ENCODE measurements at places on chromosomes 11 and 22. TPM values are rescaled to one million over a fixed set of nuclear protein-coding genes. Genes with fewer than 3 reads are reported as not detected.
A peak's percentile ranks its signal among the peaks of the same experiment; 100 is the strongest.

SPDYC gene
- not detected for total RNA-seq

KDM4E gene
- not detected for total RNA-seq

ELMOD1 gene
- 0.14 TPM for total RNA-seq

MAPK8IP1 gene
- 7.1 TPM for total RNA-seq

GLYAT gene
- total RNA-seq: not detected

SRPRA gene
- 51.0 TPM for total RNA-seq

MB gene
- not detected for total RNA-seq

CNIH2 gene
- total RNA-seq: not detected

GPR137 gene
- total RNA-seq: 21.0 TPM

SCN4B gene
- total RNA-seq: 1.3 TPM

EXPH5 gene
- total RNA-seq: 0.49 TPM

AIFM3 gene
- 1.6 TPM for total RNA-seq

VSTM5 gene
- total RNA-seq: 1.1 TPM

GRAP2 gene
- total RNA-seq: 0.49 TPM

- no peak for DNase-seq
Observed at GRCh38 chr11:46247659-46248058, 29.8 kb upstream of the CREB3L1 start.

- DNase-seq: no peak
Observed at GRCh38 chr22:44291265-44291664, 21.5 kb downstream of the SHISAL1 start.

GRCh38 chr11:127656116-127656836 is 655.7 kb upstream of the KIRREL3 start:
- DNase-seq: no peak

GRCh38 chr11:72238040-72238450 is 5.9 kb downstream of the PHOX2A start:
- peak; percentile 90 for DNase-seq

GRCh38 chr11:112113539-112114457 is 27.1 kb downstream of the SDHD start:
- no peak for DNase-seq

DNA sequence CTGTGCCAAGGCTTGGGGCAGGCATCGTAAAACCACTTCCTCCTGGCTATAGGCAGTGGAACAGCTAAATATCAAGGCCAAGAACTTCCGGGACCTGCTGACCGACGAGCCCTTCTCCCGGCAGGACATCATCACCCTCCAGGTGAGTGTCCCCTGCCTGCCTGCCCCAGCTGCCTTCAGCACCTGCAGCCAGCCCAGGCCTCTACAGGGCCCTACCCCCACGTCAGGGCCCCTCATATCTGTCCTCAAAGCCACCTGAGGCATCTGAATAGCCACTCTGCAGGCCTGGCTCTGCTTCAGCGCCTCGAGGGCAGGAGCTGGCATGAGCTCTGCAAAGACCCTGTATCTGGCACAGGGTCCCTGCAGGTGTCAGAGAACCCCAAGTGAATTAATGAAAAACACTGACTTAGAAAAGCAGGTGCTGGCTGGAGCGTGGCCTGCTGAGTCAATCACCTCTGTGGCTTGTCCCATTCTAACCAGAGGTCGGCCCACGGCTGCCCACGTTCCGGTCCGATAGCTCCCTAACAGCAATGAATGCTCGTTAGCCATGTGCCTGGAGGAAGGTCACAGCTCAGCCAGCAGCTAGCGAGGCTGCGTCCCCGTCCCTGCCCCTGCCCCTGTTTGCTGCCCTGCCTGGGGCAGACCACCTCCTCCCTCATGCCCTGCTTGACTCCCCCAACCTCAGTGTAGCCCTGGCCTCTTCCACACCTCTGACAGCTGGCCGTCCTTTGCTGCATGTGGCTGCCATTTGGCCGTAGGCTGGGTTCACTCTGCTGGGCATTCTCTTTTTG is 16.8 kb downstream of the PPIL2 start:
- no peak for DNase-seq

DNA sequence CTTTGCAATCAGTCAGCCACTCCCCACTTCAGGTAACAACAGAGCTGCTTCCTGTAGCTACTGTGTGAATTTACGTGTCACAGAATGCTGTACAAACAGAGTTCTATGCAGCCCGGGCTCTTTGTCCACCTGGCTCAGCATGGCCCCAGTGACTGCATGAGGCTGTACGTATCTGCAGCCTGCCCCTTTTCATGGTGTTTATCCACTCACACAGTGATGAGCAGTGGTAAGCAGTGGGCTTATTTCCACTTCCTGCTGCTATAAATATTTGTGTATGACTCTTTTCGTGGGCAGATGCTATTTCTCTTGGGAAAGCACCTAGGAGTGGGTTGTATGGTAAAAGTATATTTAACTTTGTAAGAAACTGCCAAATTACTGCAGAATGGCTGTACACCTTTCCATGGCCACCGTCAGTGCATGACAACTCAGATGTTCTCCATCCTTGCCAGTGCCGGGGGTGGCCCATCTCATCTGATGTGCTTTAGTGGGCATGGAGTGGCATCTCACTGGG is 43.3 kb downstream of the MYEOV start:
- no peak for DNase-seq

- no peak for DNase-seq
Observed at GRCh38 chr11:84685976-84686375, 941.2 kb downstream of the DLG2 start.

GRCh38 chr22:20436307-20436767 is 1.3 kb downstream of the SCARF2 start:
- DNase-seq: peak; percentile 73

GRCh38 chr11:115672999-115673411 is 168.8 kb upstream of the CADM1 start:
- peak; percentile 72 for DNase-seq

DNA sequence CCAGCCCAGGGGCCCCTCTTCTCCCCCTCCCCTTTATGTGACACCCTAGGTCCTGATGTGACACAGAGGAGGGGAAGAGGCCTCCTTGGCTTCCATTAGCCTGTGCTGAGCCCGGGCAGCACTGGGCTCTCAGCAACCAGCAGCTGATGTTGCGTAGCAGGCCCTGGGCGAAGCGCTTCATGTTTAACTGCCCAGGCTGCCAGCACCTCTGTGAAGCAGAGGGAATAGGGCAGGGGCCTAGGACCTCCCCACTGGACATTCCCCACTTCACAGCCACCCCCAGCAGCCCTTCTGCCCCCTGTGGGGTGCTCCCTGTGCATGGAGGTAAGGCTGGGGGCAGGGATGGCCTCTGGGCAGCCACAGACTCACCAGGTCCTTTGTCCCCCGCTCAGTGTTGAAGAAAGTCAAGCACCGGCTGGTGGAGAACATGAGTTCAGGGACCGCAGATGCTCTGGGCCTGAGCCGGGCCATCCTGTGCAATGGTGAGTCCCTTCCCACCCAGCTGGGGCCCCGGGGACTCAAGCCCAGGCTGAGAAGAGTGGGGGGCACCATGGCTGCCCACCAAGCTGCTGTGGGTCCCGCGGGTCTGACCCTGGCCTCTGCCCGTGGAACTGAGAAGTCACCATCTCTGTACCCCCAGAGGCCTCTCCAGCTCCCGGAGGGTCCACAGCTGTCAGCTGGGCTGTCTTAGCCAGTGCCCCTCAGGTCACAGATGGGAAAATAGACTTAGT is 11.6 kb downstream of the PICK1 start:
- DNase-seq: peak; percentile 62

DNA sequence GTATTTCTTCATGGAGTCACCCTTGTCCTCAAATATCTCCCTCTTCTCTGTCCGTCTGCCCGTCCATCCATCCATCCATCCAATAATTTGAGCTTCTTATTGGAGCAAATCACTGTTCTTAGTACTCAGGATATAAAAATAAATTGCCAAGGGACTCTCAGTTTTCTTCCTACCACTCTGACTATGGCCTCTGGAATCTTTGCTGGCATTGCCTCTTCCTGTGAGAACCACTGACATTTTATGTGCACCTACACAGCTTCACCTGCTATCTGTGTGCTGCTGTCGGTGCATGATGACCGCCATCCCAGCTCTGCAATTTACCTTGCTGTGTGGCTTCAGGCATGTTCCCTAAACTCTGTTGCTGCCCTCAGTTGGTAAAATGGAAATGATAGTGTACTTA is 37.9 kb downstream of the TEAD1 start:
- no peak for DNase-seq

GRCh38 chr11:120180551-120181232 is 30.1 kb upstream of the OAF start:
- peak; percentile 71 for DNase-seq

- no peak for DNase-seq
Observed at GRCh38 chr11:19200410-19201201, 1.2 kb downstream of the CSRP3 start.

- no peak for DNase-seq
Observed at GRCh38 chr22:28179392-28179791, 260.3 kb upstream of the PITPNB start.

DNA sequence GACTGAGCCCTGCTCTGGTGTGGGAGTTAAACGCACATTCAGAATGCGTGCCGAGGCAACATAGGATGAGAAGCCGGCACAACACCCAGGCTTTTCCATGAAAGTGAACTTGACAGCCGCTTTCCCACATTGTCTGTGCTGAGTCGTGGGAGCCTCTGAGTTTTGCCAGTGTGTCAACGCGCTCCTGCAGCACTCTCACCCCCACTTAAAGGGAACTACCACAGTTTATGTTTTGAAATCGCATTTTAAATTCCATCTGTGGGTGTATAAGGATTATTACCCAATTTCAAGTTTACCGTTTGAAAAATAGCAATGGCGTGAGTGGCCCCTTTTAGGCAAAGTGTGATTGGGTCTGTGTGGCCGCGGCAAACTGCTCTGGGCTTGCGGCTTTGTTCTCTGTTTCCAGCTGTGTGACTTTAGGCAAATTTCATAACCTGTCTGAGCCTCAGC is 81.5 kb downstream of the FBLN1 start:
- no peak for DNase-seq

- DNase-seq: no peak
Observed at GRCh38 chr11:72352859-72353551, 81.3 kb downstream of the CLPB start.

- DNase-seq: peak; percentile 52
Observed at GRCh38 chr11:69876013-69876412, 56.8 kb upstream of the FGF3 start.

GRCh38 chr11:59199546-59200422 is 12.9 kb downstream of the MPEG1 start:
- DNase-seq: no peak

- DNase-seq: no peak
Observed at GRCh38 chr11:38252620-38253019, 1654.6 kb upstream of the RAG2 start.

- no peak for DNase-seq
Observed at GRCh38 chr11:102012946-102013345, 34.3 kb upstream of the CFAP300 start.

DNA sequence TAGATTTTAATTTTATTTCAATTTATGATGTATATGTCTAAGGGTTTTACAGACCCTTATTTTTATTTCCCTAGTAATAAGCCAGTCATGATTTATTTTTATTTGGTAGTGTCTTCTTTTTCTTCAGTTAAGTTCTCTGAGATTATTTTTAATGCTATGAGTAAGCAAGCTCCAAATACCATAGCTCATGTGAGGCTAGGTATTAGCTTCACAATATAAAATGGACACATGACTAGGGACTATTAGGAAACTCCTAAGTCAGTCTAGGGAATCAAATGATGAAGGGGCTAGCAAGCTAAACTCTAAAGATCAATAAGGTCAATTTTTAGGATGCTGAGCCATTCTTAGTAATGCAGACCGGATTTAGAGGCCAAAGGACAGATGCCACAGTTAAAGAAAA is 45.9 kb downstream of the CKAP5 start:
- DNase-seq: no peak

DNA sequence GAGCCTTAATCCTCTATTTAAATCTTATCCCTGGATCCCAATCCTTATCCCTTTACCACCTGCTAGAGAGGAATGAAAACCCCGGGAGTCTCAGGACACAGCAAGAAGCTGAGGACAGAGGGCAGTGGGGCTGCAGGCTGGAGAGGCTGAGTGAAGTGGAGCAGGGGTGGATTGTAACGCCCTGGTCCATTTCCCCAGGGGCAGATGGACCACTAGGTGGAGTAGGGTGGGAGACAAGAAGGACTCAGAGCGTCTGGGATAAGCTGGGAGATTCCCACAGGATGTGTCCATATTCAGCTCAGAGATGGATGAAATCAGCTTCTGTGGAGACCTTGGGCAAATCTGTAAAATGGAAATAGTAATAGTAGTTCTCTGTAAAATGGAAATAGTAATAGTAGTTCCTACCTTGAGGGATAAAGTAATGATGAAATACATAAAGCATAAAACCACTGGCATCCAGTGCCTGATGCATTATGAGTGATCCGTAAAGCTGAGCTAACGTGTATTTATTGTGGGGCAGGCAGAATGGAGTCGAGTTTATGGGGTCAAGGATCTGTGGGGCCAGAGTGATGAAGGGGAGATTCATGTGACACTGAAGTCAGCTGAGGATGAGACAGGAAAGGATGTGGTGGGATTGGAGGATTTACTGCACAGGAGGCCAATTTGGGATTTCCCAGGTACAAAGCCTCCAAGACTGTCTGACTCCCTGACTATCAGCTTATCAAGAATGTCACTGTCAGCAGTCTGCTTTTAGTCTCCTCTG is 1.9 kb upstream of the ROBO4 start:
- DNase-seq: no peak

DNA sequence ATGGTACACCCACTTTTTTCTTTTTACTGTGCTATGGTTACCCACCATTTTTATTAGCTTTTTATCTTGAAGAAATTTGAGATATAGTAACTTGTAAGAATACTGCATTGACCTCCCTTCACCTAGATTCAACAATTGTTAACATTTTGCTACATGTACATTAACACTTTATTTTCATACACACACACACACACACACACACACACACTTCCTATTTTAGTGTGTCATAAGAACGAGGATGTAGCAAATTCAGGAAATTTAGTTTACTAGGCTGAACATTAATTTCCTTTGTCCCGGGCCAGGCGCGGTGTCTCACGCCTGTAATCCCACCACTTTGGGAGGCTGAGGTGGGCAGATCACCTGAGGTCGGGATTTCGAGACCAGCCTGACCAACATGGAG is 1.1 kb upstream of the ATP6V1E1 start:
- no peak for DNase-seq

DNA sequence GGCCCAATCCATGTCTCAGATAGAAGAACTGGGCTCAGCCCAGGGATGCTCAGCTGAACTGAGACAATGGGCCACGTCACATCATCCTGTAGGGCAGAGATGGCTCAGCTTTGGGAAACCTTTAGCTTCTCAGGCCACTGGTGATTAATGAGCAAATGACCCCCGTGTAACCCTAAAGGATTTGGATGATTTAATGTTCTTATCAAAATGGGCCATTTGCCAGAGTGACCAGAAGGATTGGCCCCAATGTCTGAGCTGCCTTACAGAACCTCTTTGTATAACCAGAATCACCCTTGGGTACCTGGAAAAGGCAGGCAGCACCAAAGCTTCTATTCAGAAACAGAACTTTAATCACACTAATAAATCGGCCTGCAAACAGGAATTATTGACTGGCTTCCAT is 73.7 kb downstream of the ABTB2 start:
- no peak for DNase-seq

- no peak for DNase-seq
Observed at GRCh38 chr22:26548303-26548702, 36.0 kb upstream of the TFIP11 start.

GRCh38 chr22:48161298-48161697 is 1398.8 kb downstream of the TBC1D22A start:
- DNase-seq: no peak

GRCh38 chr11:45843158-45843924 is 3.9 kb upstream of the CRY2 start:
- peak; percentile 97 for DNase-seq
